ENCODE measurements at places on chromosomes 3 and 15.

GRCh38 chr3:120850381-120851295, 57.4 kb upstream of the STXBP5L start:
- no peak for DNase-seq

- DNase-seq, result no peak
Observed at GRCh38 chr15:89385596-89386331, 51.1 kb upstream of the POLG start.

GRCh38 chr15:68012911-68013310, 41.2 kb upstream of the PIAS1 start:
- DNase-seq, result no peak

DNA sequence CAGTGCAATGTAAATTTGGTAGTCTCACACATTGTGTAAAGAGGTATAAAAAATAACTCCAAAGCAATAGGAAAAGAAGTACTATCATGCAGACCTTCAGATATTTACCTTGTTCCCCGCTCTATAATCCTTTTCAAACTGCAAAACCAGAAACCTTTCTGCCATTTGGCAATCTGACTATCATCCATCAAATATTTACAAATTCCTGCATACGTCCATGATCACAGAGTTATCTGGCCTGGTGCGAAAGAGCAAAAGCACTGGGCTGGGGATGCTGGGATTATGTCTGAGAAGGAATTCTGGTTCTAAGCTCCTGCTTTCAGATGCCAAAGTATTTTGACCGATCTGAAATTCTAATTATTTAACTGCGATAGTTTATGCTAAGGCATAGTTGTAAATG, 143.1 kb downstream of the RORA start:
- DNase-seq, result no peak

DNA sequence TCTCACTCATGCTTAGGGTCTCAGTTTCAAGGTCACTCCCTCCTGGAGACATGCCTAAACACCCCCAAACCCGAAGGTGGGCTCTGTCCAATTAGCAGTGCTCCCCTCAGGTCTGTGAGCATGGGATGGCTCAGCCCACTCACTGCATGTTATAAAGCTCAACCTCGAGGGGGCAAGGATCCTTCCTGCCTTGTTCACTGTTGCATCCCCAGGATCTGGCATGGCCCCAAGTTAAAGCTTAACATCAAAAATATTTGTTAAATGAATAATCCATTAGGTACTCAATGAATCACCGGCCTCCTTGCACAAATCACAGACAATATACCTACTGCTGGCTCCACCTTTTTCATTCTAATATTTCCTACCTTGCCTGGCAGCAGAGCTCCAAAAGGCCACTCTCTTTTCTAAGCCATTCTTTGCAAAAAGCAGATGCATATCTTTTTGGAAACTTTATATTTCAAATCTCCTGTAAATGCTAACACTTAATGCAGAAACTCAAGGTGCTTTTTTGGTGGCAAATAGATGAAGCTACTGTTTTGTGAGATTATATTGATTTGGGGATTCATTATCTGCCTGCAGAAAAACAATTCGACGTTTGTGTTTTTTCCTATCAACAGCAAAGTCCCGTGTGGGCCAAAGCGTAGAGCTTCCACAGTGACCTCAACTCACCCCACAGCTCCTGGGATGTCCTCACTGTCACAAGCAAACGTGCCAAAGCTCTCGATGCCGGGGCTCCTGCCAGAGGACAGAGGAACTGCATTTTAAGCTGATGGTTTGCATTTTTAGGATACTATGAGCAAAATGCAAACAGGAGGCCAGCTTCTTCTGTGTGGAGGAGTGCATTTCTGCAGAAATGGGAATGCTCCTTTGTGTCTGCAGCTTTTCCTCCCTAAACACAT, 35.4 kb downstream of the PCOLCE2 start:
- peak; percentile 76 for DNase-seq

DNA sequence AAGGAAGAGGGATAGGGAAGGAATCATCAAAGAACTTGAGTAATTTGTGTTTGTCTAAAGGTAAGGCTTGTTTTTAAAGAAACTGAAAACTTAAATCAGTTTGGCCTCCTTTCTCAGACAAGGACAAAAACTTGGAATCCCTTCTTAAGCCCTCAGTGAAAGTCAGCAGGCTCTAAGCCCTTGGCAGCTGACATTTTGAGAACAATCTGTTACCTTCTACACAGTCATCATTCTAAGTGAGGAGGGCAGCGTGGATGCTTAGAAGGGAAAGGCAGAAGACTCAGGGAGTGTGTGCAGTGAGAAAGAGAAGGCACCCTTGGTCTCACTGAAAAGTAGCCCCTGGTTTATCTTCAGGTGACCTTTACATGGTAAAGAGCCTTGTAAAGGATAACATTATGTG, 10.8 kb downstream of the HSPBAP1 start:
- DNase-seq, result no peak

DNA sequence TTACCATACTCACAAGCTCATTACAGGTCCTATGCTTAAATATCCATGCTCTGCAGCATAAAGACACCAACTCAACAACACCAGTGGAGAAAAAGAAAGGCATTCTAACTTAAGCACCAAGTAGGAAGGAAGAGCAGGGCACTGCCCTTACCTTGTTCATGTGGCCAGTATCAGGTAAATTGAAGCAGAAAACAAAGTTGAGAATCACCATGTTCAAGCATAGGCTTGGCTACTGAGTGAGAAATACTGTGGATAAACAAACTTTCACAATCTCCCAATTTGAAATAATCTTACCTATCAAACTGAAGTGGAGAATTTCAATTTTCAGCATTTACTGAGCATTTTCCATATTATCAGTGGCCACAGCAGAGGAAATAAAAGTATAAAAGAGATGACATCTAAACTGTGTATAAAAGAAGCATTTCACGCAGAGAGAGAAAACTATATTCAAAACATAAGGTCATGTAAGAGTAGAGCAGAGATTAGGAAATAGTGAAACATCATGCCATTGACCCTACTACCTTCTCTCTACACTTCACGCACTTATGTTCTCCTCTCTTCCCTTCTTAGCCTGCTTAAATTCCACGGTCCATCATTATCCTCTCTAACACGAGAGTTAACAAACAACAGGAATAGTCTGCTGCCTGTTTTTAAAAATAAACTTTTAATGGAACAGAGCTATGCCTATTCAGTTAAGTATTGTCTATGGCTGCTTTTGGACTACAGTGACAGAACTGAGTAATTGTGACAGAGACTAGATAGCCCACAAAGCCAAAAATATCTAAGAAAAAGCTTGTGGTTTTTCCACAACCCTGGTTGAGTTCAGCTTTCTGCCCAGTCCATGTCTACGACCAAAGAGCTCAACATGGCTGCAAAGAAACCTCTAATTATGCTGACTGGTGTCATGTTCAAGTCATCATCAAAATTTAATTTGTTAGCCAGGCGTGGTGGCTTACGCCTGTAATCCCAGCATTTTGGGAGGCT, 142.5 kb downstream of the NR1I2 start:
- DNase-seq, result no peak
